ENCODE measurements at places on chromosomes 16 and 17.

DNA sequence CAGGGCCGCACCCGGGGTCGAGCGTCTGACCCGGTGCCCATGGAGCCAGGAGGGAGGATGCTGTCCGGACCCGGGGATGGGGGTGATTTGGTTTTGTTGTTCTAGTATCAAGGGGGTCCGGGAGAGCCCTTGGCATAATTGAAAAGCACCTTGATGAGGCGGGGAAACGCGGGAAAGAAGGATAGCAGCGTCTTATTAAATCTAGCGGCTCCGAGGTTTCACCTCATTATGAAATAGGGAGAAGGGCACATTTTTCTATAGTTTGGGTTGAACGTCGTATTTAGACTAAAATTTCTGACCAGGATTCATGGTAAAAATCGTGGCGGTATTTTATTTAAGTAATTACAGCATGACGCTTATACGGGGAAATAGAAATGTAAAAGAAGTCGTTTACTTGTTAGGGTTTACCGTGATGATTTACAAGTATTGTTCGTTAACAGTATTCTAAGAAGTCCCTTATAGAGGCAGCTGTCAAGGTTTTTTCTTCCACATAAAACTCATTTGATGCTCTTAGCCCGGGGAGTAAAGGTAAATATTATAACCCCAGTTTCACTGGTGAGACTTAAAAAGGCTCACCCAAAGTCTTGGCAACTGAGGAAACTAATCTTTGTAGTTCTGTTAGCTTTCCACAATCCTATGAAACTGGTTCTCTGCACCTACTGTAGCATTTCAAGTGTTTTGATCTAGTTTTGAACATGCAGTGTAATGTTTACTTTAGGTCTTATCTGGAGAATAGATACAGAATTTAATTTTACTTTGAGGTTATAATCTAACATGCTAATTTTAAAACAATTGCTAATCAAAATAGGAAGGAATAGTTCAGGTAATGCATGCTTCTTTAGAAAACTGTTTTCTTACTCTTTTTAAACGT, 756 bp downstream of the LUC7L3 start:
- peak; percentile 84 for DNase-seq

- peak; percentile 35 for DNase-seq
Observed at GRCh38 chr16:4314532-4315185, 1.2 kb upstream of the GLIS2 start.

- no peak for DNase-seq
Observed at GRCh38 chr16:23293016-23293415, 9.1 kb upstream of the SCNN1B start.

DNA sequence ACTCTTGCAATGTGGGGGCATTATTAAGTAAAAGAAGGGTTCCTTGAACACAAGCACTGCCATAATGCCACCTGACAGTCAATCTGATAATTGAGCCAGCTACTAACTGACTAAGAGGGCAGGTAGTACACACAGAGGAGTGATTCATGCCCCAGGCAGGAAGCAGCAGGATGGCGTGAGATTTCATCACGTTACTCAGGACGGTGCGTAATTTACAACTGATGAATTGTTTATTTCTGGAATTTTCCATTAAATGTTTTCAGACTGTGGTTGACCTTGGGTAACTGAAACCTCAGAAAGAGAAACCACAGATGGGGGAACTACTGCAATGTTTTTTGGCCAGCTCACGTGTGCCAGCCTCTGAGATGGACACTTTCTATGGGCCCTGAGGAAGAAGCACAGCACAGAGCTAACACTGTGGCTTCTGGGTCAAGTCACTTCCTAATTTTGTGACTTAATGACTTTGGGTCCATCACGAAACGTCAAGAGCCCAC, 46.7 kb downstream of the C17orf67 start:
- peak; percentile 69 for DNase-seq

GRCh38 chr17:5788266-5788900, 204.1 kb upstream of the NLRP1 start:
- no peak for DNase-seq

- DNase-seq, result no peak
Observed at GRCh38 chr17:67215991-67216421, 29.0 kb downstream of the HELZ start.

- no peak for DNase-seq
Observed at GRCh38 chr17:8940866-8941471, 24.5 kb downstream of the PIK3R5 start.

GRCh38 chr16:17938546-17938945, 398.0 kb downstream of the NPIPA8 start:
- no peak for DNase-seq

- no peak for DNase-seq
Observed at GRCh38 chr17:32285306-32285705, 19.7 kb downstream of the RHBDL3 start.

GRCh38 chr16:17529982-17530760, 59.4 kb upstream of the XYLT1 start:
- no peak for DNase-seq

- peak; percentile 47 for DNase-seq
Observed at GRCh38 chr16:23950898-23951297, 115.1 kb downstream of the PRKCB start.

GRCh38 chr17:45103269-45103795, 29.0 kb downstream of the PLCD3 start:
- no peak for DNase-seq

- no peak for DNase-seq
Observed at GRCh38 chr17:83151056-83151441, 71.6 kb downstream of the METRNL start.

- no peak for DNase-seq
Observed at GRCh38 chr17:35006345-35006744, 26.0 kb downstream of the LIG3 start.

GRCh38 chr16:79329166-79329521, 271.4 kb downstream of the MAF start:
- DNase-seq, result no peak

DNA sequence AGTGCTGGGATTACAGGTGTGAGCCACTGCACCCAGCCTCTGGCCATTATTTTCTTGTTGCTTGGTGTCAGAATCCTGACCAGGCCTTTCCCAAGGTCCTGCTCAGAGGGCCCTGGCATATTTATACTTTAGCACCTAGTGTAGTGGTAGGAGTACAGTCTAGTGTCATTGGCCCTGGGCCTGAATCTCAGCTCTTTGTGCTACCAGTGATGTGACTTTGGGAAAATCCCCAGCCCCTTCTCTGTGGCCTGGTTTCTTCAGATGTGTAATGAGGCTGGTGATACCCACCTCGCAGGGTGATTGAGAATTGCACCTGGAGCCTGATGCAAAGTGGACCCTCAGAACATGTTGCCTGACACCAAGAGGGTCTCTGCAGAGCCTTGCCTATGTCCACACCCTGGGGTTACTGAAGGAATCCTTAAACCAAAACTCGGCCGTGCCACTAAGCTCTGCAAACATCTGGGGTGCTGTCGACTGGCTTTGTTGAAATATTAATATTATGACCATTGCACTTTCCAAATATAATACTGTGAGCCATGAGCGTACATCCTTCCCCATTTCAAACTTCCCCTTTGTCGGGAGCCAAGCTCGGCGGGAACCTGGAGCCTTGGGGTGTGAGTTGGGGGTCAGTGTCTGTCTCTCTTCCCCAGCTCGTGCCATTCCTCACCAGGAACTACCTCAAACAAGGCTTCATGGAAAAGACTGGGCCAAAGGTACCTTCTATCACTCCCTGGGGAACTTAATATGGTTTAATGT, 18.0 kb upstream of the RNF135 start:
- no peak for DNase-seq

DNA sequence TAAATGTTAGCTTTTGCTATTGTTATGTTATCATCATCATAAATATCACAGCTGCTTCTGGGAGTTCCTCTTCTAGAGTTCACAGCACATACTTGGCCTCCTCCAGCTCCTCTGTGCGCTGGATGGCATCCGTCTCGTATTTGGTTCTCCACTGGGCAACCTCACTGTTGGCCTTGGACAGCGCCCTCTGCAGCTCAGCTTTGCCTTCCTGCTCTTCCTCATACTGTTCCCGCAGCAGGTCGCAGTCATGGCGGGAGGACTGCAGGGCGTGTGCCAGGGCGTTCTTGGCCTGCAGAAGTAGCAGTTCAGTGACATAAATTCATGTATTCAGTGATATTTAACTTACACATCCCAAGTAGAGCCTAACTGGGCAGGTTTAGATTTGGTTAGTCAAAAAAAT, 23.4 kb downstream of the MYH8 start:
- DNase-seq, result no peak

DNA sequence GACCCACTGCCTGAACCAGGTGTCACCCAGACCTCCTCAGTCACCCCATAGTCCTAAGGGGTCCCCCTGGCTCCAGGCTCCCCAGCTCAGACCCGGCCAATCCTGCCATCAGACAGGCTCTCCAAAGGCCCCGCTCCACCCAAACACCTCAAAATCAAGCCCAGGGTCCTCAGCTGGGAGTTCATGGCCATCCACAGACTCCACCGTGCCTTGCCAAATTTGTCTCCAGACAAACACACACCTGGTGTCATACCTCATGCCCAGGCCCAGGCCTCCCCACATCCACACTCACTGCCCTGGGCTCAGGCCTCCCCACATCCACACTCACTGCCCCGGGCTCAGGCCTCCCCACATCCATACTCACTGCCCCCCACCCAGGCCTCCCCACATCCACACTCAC, 12.5 kb downstream of the RPH3AL start:
- DNase-seq, result no peak

DNA sequence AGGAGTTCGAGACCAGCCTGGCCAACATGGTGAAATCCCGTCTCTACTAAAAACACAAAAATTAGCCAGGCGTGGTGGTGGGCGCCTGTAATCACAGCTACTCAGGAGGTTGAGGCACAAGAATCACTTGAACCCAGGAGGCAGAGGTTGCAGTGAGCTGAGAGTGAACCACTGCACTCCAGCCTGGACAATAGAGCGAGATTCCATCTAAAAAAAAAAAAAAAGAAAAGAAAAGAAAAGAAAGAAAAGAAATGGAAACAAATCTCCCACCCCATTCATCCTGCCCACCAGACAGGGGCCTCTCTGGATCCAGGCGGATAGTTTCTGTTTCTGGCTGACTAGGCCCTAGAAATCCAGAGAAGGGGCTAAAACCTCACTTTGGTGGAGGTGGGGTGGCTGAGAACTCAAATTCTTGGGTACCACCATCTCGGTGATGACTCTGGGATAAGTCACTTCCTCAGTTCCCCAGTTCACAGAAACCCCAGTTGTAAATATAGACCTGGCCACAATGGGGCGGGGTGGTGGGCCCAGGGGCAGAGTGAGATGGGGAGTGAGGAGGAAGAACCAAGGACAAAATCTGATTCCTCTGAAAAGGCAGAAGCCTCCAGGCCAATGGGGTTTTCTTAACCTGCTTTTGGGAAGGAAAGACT, 22.2 kb downstream of the SOCS1 start:
- no peak for DNase-seq

DNA sequence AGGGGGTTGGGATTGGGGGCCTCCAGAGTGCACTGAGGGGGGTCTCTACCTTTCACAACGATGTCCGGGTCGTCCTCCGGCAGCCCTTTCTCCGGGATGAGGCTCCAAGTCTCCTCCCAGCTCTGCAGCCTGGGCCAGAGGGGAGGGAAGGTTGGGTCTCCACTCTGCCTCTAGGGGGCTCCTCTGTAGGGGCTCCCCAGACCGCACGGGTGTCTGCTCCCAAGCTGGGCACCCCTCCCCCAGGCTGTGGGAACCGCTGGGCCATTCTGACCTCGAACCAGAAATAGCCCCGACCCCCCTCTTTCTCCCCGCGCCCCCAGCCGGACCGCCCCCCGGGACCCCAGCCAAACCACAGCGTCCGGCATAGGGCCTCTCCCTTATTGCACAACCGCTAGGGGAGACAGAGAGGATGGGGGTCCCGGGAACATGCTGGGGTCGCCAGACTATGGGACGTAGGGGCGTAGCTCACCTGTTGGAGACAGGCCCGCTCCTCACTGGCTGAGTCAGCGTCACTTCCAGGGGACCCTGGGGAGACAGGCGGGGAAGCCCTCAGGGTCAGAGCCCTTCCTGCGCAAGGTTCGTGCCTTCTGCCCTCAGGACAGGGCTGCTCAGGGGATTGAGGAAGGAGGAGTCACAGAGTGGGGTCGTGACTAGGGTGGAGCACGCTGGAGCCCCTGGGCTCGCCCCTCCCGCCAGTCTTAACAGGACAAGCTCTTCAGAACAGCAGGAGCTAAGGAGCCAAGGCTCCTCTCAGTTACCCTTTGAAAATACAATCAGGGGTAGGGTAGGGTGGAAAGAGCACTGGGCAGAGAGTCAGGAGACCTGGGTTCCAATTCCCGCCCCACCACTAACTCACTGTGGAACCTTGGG, 2.7 kb downstream of the PLEKHH3 start:
- no peak for DNase-seq

- no peak for DNase-seq
Observed at GRCh38 chr17:43714465-43715149, 44.0 kb downstream of the SOST start.

DNA sequence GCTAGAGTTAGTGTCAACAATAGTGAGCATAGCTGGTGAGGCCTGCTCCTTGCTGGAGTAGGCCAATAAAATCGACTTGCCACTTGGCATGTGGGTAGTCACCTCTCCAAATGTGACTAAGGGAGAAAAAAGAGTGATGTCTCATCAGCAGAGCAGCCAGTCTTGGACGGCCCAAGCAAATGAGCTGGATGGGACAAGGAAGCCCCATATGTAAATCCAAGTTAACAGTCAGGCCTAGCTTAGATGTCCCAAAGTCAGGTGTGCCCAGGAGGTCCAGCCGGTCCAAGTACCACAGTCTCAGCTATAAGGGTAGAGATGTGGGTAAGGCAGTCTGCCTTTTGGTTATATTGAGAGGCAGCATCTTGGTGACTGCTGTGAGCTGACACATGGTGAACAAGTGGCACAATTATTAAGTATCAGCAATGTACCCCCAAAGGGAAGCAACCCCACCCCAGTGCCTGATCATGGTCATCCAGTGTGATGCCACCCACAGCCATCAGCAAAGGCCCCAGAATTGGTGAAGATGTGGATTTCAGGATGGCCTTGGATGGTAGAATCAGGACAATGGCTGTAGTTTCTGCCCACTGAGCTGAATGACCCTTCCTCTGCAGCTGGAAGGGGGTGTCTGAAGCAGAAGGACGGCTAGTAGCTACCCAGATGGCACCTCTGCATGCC, 83.4 kb downstream of the TNFRSF13B start:
- no peak for DNase-seq

- DNase-seq, result no peak
Observed at GRCh38 chr17:74307984-74308773, 17.8 kb upstream of the KIF19 start.

DNA sequence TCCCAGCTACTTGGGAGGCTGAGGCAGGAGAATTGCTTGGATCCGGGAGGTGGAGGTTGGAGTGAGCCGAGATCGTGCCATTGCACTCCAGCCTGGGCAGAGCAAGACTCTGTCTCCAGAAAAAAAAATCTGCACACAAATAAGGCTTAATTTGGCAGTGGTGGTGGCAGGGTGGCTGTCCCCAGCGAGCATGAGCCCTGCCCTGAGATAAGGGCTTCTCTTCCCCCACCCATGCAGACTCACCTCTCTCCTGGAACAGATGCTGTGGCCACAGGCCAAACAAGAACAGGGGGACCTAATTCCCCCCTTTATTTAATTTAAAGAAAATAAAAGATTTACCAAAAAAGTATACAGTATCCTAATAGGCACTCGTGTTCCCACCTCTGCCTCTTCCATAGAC, 157.2 kb downstream of the RAB11FIP4 start:
- peak; percentile 38 for DNase-seq

GRCh38 chr16:73951481-73951880, 345.1 kb upstream of the PSMD7 start:
- no peak for DNase-seq
